A172 (cell line): ENCODE measurements at places on chromosomes 2 and 18. TPM values are rescaled to one million over a fixed set of nuclear protein-coding genes. Genes with fewer than 3 reads are reported as not detected.
A peak's percentile ranks its signal among the peaks of the same experiment; 100 is the strongest.

- peak; percentile 40 for DNase-seq
Observed at GRCh38 chr2:27322301-27322765, 564 bp downstream of the MPV17 start.

GRCh38 chr2:100978582-100979191 lies 23.4 kb upstream of the RPL31 start:
- no peak for DNase-seq

GRCh38 chr2:118918017-118918416 lies 24.0 kb upstream of the MARCO start:
- no peak for DNase-seq

DNA sequence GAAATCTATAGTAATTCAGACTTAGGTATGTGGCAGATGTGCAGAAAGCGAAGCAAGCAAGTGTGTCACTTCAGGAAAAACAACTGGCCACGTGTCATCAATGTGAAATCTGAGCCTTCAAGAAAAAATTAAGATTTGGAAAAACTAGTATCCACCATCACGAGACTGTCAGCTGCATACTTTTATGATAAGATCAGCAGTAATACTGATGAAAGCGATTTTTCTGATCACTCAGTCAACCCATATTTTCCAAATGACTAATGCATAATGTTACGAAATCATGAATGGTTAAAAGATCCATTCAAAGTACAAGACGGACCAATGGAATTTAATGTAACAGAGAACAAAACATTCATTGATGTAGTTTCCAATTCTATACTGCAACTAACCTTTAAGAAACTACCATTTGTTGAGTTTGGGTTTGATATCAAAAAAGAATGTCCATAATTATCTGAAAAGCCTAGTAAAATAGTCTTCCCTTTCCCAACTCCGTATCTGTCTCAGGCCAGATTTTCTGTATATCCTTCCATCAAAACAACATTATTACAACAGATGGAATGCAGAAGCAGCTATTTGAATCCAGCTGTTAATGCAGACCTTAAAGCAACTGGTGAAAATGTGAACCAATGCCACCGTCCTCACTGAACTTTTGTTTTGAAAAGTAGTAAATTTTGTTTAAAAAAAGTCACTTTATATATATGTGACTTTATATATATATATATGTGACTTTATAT lies 17.0 kb upstream of the BCL2 start:
- DNase-seq: peak; percentile 47

GRCh38 chr2:176891105-176891504 lies 321.5 kb upstream of the HNRNPA3 start:
- no peak for DNase-seq

DNA sequence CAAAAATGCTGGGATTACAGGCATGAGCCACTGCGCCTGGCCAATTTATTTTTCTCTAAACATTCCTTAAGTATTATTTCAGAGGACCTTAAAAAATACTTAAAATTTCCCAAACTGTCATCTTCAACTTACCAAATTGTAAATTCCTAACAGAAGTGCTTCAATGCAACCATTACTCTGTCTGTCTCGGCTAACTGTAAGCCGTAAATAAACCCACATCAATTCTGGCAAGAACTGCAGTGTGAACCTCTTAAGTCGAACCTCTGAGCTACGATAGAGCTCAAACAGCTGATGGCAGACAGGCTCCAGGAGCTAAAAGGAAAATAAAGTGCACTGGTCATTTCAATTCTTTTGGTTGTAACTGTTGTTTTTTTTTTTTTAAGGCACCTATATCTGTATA lies 53.4 kb upstream of the ORC2 start:
- no peak for DNase-seq

GRCh38 chr2:213161759-213162515 lies 10.5 kb upstream of the IKZF2 start:
- no peak for DNase-seq

DNA sequence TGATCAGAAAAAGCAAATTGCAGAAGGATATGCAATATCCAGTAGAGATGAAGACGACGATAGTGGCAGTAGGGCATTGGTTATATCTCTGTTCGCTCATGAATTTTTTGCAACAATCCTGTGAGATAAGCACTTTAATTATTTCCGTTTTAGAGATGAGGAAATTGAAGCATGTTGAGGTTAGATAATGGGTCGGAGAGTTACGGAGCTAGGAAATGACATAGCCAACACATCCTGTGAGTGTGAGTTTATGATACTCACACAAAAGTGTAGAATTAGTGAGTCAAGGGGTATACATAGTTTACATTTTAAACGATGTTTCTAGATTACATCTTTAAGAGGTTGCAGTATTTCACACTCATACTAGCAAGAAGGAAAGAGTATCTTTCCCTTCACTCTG lies 123.1 kb upstream of the ARL4C start:
- DNase-seq: no peak

DNA sequence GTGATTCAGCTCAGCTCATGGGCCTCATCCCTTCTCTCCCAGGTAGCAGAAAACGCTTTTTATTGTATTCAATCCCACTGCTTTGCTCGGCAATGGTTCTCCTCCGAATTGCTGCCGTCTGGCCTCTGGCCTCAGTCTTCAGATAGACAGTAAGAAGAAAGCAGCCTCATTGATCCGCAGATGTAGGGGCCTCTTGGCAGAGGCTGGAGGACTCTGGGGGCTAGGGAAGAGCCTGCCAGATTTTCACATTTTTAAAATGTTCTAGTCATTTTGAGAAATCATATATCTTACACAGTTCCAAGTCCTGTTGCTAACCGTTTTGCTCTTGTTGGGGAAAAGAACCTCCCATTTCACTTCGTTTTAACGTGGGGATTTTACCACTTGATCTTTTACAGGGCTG lies 123.3 kb downstream of the RNF144A start:
- DNase-seq: no peak

DNA sequence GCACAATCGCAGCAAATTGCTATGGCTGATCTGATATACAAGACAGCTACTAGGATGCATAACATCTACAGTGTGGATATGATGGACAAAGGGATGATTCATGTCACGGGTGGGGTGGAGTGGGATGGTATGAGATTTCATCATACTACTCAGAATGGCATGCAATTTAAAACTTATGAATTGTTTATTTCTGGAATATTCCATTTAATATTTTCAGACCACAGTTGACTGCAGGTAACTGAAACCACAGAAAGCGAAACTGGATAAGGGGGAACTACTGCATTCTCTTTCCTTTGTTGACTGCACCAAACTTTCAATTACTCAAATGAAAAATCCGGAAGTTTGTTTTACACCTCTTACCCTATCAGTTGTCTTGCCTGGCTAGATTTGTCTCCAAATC lies 94.4 kb upstream of the NEUROD1 start:
- no peak for DNase-seq

GRCh38 chr2:141417246-141417797 lies 713.5 kb downstream of the LRP1B start:
- no peak for DNase-seq

DNA sequence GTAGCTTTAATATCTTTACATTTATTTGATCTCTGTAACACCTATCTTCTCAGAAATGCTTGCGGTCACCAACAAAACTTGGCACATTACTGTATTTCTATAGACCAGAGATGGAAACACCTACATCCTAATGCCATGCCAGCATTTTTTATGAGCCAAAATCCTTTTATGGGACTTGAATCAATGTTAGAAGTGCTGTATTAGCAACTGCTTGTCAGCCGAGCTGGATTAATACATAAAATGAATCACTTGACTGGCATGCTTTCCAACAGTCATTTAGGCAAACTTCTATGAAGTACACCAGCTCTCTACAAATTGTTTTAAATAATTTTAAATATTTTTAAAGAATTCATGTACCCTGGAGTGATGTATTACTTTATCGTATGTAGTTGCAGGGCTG lies 272.9 kb upstream of the NRP2 start:
- DNase-seq: no peak

DNA sequence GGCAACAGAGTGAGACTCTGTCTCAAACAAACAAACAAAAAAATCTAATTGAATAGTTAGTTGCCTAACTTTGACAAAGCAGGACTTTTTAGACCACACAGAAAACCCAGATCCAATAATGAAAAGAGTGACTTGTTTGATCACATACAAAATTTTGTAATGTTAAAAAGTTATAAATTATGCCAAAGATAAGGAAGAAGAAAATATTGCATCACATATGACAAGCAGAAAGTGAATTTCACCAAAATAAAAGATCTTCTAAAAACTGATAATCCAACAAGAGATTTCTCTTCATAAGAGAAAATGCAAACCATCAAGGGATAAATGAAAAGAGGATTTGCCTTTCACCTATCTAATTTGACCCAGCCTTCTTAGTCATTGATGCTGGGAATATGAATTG lies 2.8 kb upstream of the RMP24 start:
- no peak for DNase-seq

DNA sequence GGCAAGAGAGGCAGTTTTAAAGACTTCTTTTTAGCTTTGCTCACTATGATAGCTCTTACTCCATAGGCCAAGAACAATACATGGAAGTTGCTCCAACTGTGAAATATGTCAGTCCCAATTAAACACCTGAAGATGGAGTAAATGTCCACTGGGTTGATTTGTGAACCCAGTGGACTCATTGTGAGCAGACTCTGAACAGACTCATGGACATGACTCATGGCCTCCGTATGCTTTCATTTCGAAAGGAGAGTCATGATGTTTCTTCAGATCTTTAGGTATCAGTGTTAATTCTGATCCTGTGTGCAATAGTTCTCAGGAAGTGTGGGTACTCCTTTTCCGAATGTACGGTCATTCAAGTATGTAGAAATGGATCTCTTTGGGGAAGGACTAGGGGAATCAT lies 5.4 kb upstream of the CWC22 start:
- peak; percentile 70 for DNase-seq

DNA sequence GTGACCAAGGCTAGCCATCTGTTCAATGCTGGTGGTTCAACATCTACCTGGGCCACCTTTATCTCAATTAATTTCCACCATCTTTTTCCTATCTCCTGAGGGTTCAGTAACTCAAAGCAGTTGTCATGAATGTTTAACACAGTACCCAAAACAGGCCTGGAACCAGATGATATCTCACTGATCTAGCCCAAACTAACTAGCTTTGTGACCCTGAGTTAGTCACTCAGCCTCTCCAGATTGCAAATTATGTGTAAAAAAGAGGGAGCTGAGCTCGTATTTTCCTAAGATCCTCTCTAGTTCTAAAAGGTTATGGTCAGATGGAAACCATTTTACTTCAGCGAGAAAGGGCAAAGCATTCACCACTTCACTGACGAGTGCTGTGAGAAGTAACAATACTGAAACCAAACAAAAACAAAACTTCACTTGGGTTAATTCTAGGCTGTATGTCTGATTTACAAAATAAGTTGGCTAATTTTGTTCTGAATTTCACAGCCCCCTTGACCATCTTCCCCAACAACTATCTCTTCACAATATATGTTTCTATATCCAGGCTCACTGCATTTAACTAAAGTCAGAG lies 14.8 kb downstream of the SPRED2 start:
- DNase-seq: no peak

DNA sequence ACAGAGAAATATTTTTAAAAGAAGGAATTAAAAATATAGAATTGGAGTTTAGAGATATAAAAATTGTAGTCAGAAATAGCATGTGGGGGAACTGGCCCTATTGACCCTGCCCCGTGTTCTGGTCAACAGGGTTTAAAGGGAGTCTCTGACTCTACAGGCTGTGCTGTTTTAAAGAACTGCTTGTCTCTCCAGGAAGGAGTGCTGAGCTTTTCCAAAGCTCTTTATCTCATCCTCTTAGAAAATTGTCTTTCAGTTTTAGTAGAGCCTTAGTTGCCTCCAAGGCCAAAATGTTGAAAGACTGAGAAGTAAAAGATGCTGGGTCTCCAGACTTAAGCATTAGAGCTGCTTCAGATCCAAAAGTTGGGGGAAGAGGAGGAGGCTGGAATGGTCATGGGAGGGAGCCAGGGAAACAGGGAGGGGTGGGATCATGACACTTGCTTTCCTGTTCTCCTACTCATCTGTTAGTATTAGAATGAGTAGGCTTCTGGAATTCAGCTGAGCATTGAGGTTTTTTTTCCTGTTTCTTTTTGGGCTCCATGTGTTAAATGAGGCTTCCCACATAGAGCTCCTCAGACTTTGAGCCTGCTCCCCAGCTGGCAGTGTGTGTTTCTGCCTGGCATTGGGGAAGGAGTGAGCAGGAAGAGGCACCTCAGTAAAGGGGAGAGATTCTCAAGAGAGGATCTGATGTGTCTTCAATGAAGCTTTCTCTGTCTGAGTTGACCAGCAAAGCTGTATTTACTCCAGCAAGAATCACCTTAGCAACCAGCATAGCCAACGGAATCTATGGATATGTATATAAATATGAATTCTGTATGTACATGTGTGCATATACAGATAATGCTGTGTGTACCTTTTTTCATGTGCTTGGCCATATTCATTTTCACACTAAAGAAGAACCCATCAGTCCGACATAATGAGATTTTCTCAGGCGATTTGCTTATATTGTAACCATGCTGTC lies 186.8 kb upstream of the FBXO11 start:
- DNase-seq: no peak

DNA sequence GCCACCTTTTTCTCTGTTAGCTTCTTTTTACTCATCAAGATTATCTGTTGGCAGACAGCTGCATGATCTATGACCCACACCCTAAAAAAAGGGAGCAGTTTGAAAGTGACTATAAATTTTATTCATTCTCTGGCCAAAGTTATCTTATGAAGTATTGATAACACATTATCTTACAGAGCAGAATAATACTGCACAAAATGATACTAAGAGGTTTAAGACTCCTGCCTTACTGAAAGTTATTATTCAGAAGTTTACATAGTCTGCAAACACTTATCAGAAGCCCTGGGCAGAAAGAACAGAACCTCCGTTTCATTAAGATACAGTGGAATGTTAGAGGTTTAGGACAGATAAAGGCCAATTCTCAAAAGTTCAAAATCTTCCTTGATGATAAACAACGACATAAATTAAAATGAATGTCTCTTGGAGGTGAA lies 78.2 kb downstream of the ZEB2 start:
- no peak for DNase-seq

DNA sequence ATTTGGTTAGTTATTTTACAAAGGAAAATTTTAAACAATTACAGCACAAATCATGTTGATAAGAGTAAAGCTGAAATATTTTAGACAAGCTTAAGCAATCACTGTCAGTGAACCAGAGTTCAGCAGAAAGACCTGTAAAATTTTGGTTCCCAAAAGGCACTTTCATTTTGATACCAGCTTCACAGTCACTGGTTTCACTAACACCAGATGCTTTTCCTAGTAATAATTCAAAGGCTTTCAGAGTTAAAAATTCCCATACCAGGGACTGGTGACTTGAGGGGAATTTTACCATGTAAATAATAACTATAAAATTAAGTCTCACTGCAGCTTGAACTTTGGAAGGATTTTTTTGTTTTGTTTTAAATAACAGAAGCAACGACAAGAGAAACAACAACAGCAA lies 102.3 kb upstream of the CD302 start:
- no peak for DNase-seq

GRCh38 chr18:50820901-50821520 lies 1.2 kb upstream of the MRO start:
- DNase-seq: no peak

Gene GAL3ST2
- total RNA-seq: not detected in 2 replicates

Gene ROCK1
- 24.6 and 30.8 TPM in 2 replicates for total RNA-seq

Gene NAT8
- not detected in 2 replicates for total RNA-seq

Gene TTL
- total RNA-seq: 62.1 and 75.3 TPM in 2 replicates

Gene CNTNAP5
- total RNA-seq: not detected in 2 replicates

Gene PSME4
- 36.1 and 41.1 TPM in 2 replicates for total RNA-seq

Gene TFPI
- 166 and 226 TPM in 2 replicates for total RNA-seq

Gene DIS3L2
- 16.9 and 19.2 TPM in 2 replicates for total RNA-seq
